ENCODE measurements at places on chromosomes 2 and 18.
A peak's percentile ranks its signal among the peaks of the same experiment; 100 is the strongest.

- no peak for DNase-seq
Measured at GRCh38 chr2:40487602-40488001, 35.7 kb upstream of the SLC8A1 start.

DNA sequence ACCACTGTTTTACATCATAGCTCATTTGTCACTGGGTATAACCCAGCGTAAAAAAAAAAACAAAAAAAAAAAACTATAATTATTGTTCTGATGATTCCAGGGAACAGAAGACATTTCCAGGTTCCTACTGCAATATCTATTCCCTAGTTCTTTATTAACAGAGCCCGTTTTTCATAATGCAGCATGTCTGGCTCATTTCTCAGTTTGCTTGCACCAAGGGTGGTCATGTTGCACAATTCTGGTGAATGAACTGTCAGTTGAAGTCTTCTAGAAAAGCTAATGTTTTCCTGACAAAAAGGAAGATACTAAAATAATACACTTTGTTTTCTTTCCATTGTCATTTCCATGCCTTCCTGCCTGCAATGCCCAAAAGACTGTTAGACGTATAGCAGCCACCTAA is 180.1 kb downstream of the RDH14 start:
- no peak for DNase-seq

DNA sequence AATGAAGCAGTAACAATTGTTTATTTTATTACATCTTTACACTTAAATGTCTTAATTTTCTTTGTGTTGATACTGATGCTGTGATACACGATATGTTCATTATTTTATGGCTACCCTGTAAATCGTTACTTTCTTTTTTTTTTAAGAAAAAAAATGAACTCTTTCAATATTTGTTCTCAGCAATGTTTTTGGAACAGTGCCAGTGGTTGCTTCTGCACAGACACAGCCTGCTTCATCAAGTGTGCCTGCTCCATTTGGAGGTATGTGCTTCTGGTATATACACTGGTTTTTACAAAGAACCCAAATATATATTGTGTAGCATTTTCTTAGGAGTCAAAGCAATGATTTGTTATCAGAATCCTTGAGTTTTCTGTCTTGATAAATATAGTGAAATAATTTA is 62.2 kb upstream of the SCYGR2 start:
- no peak for DNase-seq

DNA sequence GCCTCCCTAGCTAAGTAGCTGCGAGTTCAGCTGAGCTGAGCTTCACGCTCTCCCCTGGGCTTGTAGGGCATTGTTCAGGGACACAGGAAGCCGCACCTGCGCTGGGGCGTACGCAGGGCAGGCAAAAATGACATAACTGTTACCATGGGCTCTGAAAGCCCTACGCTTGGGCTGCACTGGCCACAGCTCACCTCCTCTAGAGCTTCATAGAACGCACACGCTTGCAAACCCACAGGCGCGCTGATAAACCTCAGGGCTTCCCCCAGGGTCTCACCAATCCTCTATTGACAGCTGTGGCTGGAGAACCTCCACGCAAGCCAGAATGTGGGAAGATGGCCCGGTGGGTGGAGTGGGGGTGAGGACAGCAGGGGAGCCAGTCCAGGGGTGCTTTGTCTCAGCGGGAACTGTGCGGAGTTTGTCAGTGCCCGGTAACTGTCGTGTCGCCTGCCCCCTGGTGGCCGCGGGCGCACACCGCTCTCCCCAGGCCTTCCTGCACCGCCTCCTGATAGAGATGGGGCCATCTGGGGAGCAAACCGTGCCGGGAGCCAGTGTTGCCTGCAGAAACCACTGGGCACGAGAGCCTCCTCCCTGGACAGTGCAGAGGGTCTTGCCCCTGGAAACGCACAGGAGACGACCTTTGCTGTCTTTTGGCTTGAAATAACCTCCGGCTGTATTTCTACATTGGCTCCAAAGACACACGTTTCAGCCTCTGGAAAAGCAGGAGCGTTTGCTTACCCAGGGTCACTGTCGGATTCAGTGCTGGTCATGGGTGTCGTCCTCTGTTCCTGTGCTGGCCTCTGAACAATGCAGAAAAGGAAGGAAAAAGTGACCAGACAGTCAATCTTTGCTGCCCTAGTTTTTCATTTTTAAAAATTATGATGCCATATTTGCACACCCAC is 17.0 kb upstream of the CIDEA start:
- DNase-seq: peak; percentile 26

DNA sequence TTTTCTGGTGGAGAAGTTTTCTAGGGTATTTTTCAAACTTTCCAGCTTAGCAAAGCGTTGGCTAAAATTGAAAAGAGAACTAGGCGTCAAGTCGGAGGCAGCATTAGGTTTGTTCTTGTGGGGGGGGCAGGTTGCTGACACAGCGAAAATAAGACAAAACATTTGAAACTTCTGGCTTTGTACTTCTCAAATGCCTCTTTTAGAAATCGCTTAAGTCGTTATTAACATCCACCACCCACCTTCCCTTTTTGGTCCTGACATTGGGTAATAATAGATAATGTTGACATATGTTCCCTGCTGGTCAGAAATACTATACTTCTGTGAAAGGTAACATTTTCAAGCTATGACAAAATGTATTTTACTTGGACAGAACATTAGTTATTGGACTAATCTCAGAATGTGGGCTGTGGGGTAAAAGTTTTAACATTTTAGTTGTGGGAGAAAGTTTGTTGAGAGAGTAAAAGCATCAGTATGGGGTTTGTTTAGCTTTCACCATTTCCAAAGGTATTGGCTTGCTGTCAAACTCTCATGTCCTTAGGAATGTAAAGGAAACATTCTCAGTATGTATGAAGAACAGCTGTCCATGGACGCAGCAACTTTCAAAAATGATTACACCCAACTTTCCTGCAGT is 88.1 kb upstream of the ZEB2 start:
- no peak for DNase-seq

- no peak for DNase-seq
Measured at GRCh38 chr2:37653805-37654378, 17.6 kb downstream of the CDC42EP3 start.

- no peak for DNase-seq
Measured at GRCh38 chr2:197209246-197209645, 101.3 kb downstream of the ANKRD44 start.

DNA sequence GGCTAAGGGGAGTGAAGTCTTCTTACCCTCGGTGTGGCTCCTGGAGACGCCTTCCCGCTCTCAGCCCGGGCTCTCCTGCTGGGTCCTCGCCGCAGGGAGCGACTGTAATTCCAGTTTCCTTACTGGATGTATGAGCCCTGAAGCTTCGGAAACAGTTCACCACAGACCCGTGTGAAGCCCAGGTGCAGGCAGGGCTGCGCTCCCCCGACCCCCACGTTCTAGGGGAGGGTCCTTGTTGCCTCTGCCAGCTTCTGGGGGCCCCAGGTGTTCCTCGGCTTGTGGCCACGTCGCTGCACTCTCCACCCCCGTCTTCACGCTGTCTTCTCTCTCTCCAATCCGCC is 5.1 kb upstream of the ASB1 start:
- DNase-seq: no peak

DNA sequence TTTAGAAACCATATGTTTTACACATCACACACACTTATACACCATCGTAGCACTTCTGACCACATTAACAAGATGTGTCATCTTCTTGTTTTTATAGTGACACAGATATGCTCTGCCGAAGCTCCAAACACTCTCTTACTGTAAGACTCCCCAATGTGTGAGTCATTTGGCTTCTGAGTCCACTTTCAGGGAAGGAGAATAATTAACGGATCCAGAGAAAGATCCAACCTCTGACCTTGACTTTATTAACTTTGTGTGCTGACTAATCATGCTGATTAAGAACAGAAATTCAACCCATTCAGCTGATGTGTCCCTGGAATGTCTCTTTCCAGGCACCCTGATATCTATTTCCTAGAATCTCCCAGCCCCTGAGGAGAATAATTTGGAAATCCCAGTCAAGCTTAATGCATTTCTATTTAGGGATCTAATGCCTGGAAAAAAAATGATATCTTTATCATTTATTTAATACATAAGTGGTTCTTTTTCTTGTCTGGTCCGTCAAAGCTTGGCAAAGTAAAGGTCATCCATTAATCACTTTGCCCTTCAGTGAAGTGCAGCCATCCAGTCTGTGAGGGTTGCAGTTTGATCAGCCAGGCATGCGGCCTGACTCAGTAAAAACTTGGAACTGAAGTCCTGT is 615.8 kb upstream of the SYT4 start:
- no peak for DNase-seq

GRCh38 chr2:12167525-12168317 is 421.3 kb downstream of the LPIN1 start:
- no peak for DNase-seq

- no peak for DNase-seq
Measured at GRCh38 chr2:167749016-167749415, 498.4 kb downstream of the STK39 start.

- no peak for DNase-seq
Measured at GRCh38 chr2:187991389-187991788, 300.3 kb upstream of the GULP1 start.

GRCh38 chr18:25239581-25240419 is 112.2 kb downstream of the ZNF521 start:
- DNase-seq: no peak

- DNase-seq: no peak
Measured at GRCh38 chr2:43313642-43314017, 87.2 kb upstream of the ZFP36L2 start.

DNA sequence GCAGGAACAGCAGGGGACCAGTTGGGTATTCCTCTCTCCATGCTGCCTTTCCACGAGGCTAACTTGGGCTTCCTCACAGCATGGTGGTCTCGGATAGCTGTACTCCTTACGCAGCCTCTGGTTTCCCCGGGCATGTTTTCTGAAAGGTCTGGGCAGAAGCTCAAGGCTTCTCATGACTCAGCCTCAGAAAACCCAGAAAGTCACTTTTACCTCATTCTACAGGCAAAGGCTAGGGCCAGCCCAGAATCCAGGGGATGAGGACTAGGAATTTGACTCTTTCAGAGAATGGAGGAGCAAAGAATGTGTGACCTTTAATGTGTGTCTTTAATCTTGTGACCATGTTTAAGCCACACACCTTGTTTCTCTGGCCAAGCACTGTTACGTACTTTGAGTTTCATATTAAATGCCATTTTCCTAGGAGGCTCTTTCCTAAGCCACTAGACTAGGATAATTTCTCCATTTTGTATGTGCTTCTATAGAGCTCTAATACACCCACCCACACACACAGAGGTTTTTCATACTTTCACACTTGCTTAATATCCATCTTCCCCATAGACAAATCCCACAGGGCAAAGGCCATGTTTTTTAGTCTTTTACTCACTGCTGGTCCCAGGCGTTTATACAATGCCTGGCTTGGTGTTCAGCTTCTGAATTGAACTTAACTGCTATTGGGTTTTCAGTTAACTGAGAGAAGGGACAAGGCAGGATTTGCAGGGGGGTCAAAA is 77.3 kb downstream of the LONRF2 start:
- no peak for DNase-seq

DNA sequence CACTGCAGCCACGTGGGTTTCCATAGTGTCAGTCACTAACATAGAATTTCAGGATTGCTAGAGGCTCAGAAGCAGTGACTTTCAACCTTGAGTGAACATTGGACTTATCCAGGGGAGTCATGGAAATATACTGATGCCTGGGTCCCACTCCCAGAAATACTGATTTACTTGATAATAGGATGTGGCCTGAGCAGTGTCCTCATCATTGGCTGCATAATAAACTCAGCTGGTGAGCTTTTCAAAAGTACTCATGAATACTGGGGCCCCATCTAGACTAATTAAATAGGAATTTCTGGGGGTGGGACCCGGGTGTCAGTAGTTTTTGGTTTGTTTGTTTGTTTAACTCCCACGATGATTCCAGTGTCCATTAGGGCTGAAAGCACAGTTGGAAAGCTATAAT is 141.4 kb downstream of the COL4A4 start:
- DNase-seq: no peak

GRCh38 chr2:186526281-186526680 is 40.2 kb downstream of the ZC3H15 start:
- no peak for DNase-seq

GRCh38 chr2:57806449-57806968 is 240.1 kb upstream of the VRK2 start:
- no peak for DNase-seq

GRCh38 chr2:28437149-28437835 is 44.6 kb downstream of the FOSL2 start:
- DNase-seq: no peak

GRCh38 chr2:234682492-234683228 is 185.8 kb upstream of the ARL4C start:
- DNase-seq: no peak

- no peak for DNase-seq
Measured at GRCh38 chr2:127911737-127912136, 26.0 kb upstream of the AMMECR1L start.

DNA sequence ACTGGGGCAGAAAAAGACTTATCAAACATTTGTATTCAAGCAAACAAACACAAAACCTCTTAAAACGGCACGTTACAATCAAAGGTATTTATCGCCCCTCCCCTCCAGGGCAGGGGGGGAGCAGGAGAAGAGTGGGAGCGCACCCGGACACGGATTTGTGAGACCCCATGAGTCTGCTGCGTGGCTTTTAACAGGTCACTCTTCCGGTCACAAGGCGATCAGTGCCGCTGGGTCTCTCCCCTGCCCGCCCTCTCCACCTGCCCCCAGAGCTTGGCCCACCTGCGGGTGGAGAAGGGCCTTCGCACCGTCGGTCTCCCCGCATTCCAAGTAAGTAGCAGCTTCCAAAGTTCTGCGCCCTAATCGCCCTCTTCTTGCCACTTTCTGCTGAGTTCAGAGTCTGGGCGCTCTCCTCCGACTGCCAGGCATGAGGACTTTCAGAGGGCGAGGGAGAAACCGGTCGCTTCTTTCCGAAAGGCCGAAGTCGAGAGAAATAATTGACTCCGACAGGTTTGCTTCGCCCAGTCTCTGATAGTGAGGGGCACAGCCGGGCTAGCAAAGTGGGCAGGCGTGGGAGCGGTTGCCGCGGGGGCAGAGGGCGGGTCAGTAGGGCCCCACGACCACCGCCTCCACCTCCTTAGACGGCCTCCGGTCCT is 800 bp downstream of the RPRM start:
- DNase-seq: no peak

- DNase-seq: no peak
Measured at GRCh38 chr2:73611193-73611592, 31.0 kb downstream of the NAT8 start.

DNA sequence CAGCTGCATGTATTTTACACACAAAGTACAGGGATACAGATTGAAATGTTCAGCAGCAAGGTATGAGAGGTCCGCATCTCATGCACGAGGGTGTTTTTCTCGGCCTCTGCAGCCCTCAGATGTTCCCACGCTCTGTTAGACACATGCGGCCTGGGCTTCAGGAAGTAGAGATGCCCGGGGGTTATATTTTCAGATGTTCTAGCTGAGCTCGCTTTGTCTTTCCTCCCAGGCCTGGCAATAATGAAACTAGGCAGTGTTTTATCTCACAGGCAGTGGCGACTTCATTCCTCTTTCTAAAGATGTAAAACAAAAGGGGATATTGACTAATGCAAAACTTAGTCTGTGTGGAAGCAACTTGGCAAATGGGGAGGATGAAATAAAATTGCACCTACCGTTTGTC is 190.7 kb downstream of the GBX2 start:
- no peak for DNase-seq

Measured in activated CD4-positive, alpha-beta T cell treated with anti-CD3 and anti-CD28 coated beads for 4 hours (primary cell).